Activated CD8-positive, alpha-beta memory T cell treated with anti-CD3 and anti-CD28 coated beads for 1 hour (primary cell): ENCODE measurements at places on chromosomes 13 and 19.

- DNase-seq, result no peak
Measured at GRCh38 chr19:28680111-28680510, 532.8 kb downstream of the UQCRFS1 start.

GRCh38 chr19:48826606-48827020 lies 9.7 kb downstream of the HSD17B14 start:
- DNase-seq, result no peak

DNA sequence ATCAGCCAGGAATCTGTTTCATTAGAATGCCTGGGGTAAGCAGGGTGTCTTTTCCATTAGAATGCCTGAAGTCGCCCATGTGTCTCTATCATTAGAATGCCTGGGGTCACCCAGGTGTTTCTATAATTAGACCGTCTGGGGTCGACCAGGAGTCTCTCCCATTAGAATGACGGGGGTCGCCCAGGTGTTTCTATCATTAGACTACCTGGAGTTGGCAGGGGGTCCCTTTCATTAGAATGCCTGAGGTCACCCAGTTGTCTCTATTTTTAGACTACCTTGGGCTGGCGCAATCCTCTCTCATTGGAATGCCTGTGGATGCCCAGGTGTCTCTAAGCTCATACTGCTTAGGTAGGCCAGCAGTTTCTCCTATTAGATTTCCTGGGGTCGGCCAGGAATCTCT lies 1447.6 kb downstream of the UQCRFS1 start:
- DNase-seq, result no peak

- no peak for DNase-seq
Measured at GRCh38 chr13:106491928-106492587, 43.4 kb downstream of the EFNB2 start.

DNA sequence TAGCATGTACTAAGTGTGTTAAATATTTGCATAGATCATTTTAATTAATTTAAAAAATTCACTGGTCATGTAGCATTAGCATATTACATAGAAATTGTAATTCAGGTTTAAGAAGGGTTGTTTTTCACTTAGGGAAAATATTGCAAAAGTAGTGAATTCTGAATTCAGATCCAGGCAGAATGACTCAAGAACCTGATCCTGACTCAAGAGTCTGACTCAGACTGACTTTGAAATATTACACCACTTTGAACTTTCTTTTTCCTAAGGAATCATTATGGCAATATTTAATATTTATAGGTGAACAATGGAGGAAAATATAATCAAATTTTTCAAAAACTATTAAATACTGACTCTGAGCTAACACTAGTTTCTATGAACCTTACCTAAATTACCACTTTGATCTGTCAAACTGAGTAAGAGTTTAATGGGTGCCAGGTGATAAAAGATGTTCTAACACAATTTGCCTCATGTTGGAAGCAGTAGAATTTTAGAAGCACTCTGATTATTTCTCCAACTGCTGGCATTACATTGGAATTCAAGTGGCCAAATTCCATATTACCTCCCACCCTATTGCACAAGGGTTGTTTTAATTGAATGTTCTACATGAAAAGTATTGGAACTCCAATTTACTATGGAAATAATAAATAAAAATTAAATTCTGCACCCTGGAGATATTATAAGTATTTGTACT lies 261.6 kb downstream of the SLITRK1 start:
- DNase-seq, result no peak

DNA sequence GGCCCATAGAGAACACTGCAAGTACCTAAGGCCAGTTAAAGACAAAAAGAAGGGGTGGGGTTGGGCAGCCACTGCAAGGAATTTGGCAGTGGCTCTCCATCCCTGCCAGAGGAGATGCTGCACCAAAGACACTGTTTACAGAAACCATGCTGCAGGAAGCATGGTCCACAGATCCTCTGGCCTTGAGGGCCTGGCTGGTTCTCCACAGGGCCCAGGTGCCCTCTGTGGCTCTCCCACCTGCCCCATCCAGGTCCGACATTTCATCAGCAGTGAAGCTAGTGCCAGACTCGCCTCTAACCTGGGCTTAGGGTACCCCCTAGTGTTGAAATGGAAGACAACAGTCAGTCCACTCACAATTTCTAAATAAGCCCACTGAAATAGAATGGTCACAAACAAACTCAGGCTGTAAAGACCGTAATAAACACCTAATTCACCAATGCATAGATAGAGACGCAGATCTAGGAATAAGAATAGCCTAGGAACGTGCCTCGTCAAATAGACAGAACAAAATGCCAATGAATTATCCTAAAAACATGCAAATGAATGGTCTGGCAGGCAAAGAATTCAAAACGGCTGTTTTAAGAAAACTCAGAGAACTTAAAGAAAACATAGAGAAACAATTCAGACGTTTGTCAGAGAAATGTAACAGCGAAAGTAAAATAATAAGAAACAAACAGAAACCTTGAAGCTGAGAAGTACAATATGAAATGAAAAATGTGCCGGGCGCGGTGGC lies 23.3 kb downstream of the LYPD4 start:
- DNase-seq, result peak; percentile 17

DNA sequence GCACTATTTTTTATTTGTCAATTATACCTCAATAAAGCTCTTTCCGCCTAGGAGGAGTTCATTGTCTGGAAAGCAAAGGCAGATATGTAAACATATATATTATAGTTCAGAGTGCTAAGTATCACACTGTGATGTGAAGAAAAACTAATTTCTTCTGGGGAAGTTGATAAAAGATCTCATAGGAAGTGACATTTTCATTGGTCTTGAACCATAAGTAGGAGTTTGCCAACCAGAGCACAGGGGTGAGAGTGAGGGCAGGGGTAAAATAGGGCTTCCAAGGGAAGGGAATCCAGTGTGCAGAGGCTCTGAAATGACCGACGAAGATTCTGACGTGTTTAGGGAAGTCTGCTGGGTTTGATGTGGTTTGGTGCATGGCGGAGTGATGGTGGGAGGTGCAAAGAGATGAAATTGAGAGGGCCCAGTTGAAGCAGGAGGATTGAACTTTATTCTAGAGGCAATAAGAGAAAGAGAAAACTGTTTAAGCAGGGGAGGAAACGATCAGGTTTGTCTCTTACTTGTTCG lies 780 bp upstream of the GTF2F2 start:
- peak; percentile 25 for DNase-seq

GRCh38 chr13:27329210-27329609 lies 58.6 kb downstream of the RASL11A start:
- DNase-seq, result no peak

DNA sequence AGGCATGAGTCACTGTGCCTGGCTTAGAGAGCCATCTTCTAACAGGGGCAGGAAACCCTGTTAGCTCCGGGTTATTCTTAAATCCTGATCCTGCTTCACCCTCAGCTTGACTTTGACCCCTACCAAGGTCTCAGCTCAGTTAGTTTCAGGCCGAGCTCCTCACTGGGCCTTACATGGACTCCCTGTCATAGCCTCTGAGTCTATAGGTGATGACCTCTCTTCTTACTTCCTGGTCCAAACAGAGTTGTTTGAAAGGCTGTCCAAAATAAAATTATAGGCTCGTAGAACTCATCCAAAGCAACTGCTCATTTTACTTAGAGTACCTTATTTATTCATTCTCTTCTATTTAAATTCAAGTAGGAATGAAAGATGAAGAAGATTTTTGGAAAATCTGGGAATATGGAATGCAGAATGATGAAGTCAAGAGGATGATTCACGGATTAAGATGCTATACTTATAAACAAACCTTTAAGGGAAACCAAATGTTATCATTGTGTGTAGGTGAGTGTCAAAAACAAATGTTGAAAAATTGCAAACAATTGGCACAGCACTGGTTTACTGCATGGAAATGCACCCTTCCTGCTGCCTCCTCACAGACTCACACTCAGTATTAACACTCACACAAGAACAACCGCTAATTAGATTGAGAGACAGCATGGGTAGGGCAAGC lies 174.1 kb downstream of the RGCC start:
- no peak for DNase-seq

- DNase-seq, result no peak
Measured at GRCh38 chr19:41801792-41802211, 5.4 kb downstream of the CEACAM3 start.

GRCh38 chr19:13102416-13102665 lies 317 bp downstream of the LYL1 start:
- DNase-seq, result no peak

DNA sequence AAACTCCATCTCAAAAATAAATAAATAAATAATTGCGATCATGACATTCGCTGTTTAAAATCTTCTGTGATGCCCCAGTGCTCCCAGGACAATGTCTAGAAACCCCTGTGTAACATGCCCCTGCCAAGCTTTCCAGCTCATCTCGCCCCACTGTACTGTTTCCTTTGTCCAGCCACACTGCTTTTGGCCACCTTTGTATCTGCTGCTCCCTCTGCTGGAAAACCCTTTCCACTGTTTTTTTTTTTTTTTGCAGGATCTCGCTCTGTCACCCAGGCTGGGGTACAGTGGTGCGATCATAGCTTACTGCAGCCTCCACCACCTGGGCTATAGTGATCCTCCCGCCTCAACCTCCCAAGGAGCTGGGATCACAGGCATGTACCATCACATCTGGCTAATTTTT lies 7.5 kb downstream of the PLAUR start:
- DNase-seq, result no peak

DNA sequence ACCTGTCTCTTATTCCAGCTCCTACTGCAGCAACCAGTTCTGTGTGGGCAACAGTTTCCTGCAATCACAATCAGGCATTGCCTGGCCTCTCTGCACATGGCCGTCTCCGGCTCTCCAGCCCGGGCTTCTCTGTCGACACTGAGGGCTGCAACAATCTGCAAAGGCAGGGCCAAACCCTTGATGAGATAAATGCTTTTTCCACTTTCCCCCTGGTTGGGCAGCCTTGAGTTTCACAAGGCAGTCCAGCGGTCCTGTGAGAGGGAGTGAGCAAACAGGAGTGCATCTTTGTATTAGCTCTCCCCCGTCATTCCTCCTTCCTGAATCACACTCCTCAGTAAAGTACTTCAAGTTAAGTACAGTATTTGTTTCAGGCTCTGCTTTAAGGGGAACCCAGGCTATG lies 40.7 kb upstream of the VWA8 start:
- DNase-seq, result no peak

GRCh38 chr19:41753936-41754529 lies 1.3 kb upstream of the CEACAM6 start:
- peak; percentile 26 for DNase-seq

DNA sequence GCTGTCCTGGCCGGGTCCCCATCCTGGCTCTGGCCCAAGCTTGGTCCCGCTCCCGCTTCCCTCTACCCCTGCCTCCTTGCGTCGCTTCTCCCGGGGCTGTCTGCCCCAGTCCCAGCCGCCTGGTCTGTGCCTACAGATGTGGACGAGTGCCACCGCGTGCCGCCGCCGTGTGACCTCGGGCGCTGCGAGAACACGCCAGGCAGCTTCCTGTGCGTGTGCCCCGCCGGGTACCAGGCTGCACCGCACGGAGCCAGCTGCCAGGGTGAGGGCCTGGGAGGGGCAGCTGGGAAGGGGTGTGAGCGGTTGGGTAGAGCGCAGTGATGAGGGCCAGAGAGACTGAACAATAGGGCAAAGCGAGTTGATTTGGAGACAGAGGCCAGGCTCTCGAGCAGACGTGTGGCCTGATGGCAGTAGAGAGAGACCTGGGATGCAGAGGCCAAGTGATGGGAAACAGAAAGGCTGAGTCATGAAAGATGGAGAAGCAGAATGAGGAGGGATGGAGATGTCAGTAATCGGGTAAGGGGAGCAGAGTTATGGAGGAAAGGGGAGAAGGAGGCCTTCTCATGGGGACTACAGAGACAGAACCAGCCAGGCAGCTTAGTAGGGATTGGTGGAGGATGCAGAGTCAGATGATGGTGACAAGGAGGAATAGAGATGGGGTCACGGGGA lies 9.4 kb downstream of the LTBP4 start:
- DNase-seq, result no peak

DNA sequence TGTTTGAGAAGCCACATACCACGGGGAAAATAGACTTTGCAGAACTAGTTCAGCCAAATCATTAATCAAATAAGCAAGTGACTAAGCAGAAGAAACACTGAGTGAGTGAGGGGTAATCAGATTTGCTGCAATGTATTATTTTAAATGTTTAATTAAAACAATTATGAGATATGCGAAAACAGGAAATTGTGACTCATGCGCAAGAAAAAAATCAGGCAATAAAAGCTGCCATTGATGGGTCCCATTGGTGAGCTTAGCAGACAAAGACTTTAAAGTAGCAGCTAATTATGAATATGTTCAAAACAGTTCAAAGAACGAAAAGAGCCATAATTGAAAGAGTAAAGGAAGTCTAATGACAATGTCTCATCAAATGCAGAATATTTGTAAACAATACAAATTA lies 644.1 kb downstream of the GPC5 start:
- DNase-seq, result no peak
